Coronary artery (tissue), 2 donors: ENCODE measurements at places on chromosomes 1 and 21.

DNA sequence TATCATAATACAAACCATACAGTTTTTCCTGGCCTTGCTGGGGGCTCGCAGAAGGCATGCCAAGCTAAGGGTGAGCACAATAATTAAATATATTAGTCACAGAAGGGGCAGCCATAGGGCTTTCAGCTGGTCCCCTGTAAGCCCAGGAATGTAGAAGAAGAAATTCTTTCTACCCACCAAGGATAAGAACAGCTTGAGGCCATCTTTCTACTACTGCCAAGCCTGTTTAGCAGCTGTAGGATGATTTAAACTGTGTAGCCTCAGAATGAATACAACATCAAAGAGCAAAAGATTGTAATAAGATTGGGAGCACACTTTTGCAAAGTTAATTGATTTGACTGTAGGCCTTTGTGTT is 171.5 kb downstream of the LRRC7 start:
- no peak for DNase-seq

- no peak for DNase-seq
Observed at GRCh38 chr1:183947988-183948387, 89.5 kb downstream of the COLGALT2 start.

GRCh38 chr1:89839516-89839915 is 18.7 kb downstream of the LRRC8D start:
- no peak for DNase-seq

DNA sequence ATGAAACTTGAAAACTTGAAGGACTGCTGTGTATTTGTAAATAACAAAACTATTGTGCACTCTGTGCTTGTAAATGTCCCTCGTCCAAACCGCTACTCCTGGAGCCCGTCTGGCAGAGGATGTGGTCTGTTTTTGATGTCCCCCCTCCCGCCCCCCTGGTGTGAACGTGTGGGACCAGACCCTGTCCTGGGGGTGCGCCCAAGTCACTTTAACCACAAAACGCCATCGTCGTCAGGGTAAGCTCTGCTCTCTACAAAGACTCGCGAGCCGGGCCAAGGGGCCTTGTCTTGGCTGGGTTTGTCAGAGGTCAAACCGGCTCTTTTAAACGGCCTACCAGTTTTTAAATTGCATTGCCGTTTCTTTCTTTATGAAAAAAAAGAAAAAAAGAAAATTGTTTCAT is 87.4 kb upstream of the TMEM51 start:
- no peak for DNase-seq

- no peak for DNase-seq
Observed at GRCh38 chr21:34100790-34101189, 27.4 kb downstream of the MRPS6 start.

DNA sequence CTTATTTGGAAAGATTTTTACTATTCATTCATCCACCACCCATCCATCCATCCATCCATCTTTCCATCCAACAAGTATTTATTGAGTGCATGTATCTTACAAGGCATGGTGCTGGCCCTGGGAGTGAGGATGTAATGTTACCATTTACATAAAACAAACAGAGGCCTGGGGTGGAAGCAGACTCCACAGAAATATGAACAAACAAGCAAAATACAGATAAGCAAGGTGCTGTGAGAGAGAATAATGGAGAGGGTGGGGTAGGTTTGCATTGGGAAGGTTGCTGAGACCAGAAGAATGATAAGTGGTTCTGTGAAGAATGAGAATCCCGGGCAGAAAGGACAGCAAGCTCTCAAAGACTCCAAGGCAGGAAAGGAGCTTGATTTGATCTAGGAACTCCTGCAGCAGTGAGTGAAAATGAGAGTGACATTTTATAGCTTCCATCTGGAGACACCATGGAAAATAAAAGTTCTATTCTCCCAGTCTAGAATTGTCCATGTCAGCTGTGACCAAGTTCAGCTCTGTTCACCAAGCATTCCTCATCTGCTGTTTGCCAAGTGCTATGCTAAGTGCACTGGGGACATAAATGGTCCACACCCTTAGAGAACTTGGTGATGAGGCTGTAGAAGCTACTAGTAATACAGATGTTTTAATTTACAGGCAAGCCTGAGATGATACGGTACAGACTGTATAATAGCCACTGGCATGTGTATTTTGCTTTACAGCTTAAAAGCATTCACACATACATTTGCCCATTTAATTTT is 75.3 kb downstream of the PEX14 start:
- DNase-seq: no peak

- DNase-seq: no peak
Observed at GRCh38 chr1:179917601-179918429, 35.7 kb downstream of the TOR1AIP1 start.

GRCh38 chr1:93605026-93605568 is 76.5 kb downstream of the BCAR3 start:
- no peak for DNase-seq

- DNase-seq: no peak
Observed at GRCh38 chr1:58748666-58749065, 35.2 kb downstream of the JUN start.

DNA sequence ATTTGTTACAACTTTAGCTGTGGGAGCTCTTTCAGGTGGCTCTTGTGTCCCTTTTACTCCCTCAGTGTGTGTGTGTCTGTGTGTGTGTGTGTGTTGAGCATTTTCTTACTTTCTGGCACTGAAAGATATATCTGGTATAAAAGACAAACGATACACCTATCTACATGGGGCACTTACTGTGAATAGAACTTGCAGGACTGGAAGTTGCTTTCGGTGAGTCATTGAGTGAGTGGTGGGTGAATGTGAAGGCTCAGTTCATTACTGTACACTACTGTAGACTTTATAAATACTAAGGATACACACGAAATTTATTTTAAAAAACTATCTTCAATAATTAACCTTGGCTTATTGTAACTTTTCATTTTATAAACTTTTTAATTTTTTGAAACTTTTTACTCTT is 38.7 kb downstream of the BTBD8 start:
- DNase-seq: no peak

- no peak for DNase-seq
Observed at GRCh38 chr1:10934150-10934818, 78.2 kb upstream of the TARDBP start.

DNA sequence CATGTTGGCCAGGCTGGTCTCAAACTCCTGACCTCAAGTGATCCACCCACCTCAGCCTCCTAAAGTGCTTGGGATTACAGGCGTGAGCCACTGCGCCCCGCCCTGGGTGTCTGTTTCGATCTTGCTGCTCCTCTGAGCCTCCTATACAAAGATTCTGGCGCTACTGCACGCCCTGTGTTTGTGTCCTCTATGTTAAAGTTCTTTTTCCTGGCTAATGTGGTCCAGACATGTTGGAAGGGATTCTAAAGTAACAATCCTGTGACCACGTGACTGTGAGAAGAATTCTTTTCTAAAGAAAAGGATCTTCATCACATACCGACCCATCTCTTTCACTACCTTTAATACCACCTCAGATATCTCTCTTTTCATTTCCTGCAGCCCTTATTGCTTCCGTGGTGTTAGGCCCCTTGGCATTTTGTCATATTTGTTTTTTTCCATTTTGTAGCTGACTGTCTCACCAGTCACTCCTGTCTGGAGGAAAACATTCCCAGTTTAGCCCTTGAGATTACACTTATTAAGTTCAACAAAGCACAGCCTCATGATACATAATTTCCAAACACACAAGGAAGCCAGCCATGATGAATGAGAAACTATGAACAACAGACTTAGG is 27.2 kb upstream of the ENO1 start:
- no peak for DNase-seq

DNA sequence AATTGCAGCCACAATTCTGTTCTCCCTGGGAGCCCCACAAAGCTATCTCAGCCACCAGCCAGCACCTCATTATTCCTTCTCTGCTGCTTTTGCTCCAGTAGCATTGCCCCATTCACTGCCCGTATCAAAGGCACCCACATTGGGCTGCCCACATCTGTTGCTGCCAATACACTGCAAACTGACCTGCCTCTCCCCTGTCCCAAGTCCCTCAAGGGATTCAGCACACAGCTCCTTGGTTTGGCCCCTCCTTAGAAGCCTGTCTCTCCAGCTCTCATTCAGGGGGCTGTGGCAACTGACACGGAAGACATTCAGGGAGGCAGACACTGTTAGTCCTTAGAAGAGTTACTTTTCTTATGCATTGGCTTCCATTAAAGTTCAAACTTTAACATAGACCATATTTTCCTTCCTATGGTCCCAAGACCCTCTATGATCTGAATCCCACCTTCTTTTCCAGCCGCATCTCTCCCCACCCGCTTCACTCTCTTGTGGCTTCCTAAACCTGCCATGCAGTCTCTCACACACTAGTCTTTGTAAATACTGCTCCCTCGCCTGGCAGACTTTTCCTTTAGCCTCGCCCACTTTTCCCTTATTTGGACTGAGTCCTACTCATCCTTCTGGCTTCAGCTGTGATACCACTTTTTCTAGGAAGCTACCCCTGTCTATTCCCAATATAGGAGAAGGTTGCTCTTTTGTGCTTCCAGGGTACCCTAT is 19.3 kb upstream of the KLHDC8A start:
- DNase-seq: no peak

GRCh38 chr1:87505391-87505983 is 176.8 kb downstream of the LMO4 start:
- no peak for DNase-seq

- DNase-seq: no peak
Observed at GRCh38 chr1:96478228-96478627, 243.4 kb upstream of the PTBP2 start.

DNA sequence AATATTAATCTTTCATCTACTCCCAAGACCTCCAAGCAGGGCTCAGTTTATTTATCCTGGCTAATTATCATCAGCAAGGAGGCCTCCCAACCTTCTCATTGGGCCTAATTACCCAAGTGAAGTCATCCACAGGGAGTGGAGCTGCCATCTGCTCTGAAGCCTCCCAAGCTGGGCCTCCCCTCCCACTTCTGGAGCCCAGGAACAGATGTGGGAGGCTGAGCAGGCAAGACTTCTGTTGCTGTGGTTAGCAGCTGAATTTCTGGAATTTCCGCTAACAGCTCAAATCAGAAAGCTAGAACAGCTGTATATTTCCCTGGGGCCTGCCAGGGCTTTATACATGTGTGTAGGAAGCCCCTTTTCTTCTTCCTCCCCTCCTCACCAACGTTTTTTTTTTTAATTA is 127.5 kb downstream of the UCK2 start:
- DNase-seq: no peak

GRCh38 chr1:211935448-211935970 is 99.8 kb downstream of the INTS7 start:
- DNase-seq: no peak

- DNase-seq: no peak
Observed at GRCh38 chr1:164753521-164754077, 194.6 kb downstream of the PBX1 start.
